Activated T-cell treated with anti-CD3 and anti-CD28 coated beads, Interleukin-2, amount 50 U/mL, for 72 hours (primary cell): ENCODE measurements at places on chromosomes 2 and 18. TPM values are rescaled to one million over a fixed set of nuclear protein-coding genes. Genes with fewer than 3 reads are reported as not detected.

The PRKAG3 gene
- not detected for total RNA-seq

The CNGA3 gene
- not detected for total RNA-seq

The FIGN gene
- total RNA-seq, result not detected

The LIMS4 gene
- total RNA-seq, result 1.1 TPM

DNA sequence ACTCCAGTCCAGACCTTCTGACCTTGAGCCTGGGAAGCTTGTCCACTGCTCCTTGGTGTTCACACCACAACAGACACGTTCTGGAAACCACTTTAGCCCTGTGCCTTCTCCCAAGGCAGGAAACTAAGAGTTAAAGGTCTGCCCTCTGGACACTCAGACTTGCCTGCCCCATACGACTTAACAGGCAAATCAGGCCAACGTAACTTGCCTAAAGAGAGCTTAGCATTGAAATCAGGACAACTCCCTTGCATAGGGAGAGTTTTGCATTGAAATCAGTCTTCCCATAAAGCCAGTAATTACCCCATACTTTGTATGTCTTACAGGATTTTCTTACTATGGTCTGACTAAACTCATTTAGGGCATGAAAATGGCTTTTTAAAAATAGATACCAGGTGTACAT is 18.5 kb downstream of the NFE2L2 start:
- H3K36me3 ChIP-seq, result peaks cover 4% of the 10 kb centered on the region
- DNase-seq, result no peak
- peak overlapping the region; percentile 85 for H3K27ac ChIP-seq
- H3K4me1 ChIP-seq, result peaks cover 87% of the 10 kb centered on the region

GRCh38 chr2:236901956-236902355 is 183.7 kb upstream of the COPS8 start:
- H3K36me3 ChIP-seq, result no peaks in the 10 kb centered on the region
- no peak overlapping the region for H3K27ac ChIP-seq
- peaks cover 20% of the 10 kb centered on the region for H3K27me3 ChIP-seq
- no peak for DNase-seq
- H3K4me3 ChIP-seq, result no peak overlapping the region
- no peaks in the 10 kb centered on the region for H3K4me1 ChIP-seq

DNA sequence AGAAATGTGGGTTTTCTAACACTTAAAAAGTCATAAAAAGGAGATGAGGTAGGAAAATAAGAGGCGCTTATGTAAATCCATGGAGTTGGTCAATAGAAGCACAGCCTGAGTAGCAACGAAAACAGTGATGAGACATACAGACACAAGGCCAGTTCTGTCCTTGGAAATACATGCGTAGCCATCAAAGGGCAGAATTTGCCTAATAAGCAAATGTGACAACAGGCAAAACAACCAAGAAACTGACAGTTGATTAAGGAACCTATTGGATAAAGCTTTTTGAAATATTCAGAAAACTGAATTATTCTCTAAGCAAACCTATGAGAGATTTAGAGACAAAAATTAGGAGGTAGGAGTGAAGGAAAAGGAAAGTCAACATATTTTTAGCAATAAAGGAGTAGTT is 586.3 kb downstream of the PLCL1 start:
- H3K36me3 ChIP-seq, result no peaks in the 10 kb centered on the region
- H3K4me1 ChIP-seq, result no peaks in the 10 kb centered on the region
- H3K4me3 ChIP-seq, result no peak overlapping the region
- peaks cover 27% of the 10 kb centered on the region for H3K27me3 ChIP-seq
- DNase-seq, result no peak
- H3K27ac ChIP-seq, result no peak overlapping the region

DNA sequence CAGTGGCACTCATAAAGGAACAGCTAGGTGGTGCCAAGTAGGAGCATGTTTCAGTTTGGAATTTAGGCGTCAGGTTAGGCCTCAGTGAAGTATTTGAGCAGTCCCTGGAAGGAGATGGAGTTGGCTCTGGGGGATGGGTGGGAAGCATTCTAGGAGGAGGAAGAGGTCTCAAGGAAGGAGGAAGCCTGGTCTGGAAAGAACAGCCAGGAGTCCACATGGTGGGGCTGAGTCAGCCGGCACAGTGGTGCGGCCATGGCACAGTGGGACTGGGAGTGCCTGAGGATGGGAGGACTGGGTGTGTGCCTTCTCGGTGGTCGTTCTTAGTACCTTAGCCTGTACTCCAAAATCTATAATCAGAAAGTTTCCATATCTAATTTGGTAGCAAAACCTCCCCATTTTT is 373.3 kb downstream of the PTPRM start:
- DNase-seq, result no peak
- no peaks in the 10 kb centered on the region for H3K36me3 ChIP-seq
- H3K4me3 ChIP-seq, result no peak overlapping the region

The SNX17 gene
- total RNA-seq, result 66.1 TPM

The SANBR gene
- 4.2 TPM for total RNA-seq

GRCh38 chr2:27105981-27106380 is 12.9 kb downstream of the CGREF1 start:
- no peaks in the 10 kb centered on the region for H3K36me3 ChIP-seq
- DNase-seq, result no peak
- H3K4me3 ChIP-seq, result no peak overlapping the region
- H3K27me3 ChIP-seq, result no peaks in the 10 kb centered on the region
- H3K4me1 ChIP-seq, result no peaks in the 10 kb centered on the region

DNA sequence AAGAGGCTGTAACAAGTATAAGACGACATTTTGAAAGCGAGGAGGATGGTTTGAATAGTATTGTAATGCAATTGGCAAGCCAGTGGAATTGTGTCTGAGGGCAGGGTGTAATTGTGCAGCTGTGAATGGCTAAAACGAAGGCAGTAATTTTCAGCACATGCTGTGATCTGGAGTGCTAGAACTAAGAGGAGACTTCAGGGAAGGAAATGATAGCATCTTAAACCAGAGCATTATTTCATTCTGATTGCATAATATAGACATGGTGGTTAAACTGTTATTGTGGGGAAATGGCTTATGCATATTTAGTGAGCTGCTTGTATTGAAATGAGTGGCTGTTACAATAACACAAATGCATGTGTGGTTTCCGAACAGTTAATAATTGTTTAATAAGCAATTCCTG is 36.3 kb downstream of the THSD7B start:
- no peak overlapping the region for H3K27ac ChIP-seq
- no peak for DNase-seq
- no peaks in the 10 kb centered on the region for H3K36me3 ChIP-seq
- no peaks in the 10 kb centered on the region for H3K27me3 ChIP-seq
- H3K4me3 ChIP-seq, result no peak overlapping the region

The SLC14A1 gene
- 6.0 TPM for total RNA-seq
